ENCODE measurements at places on chromosomes 11 and 22.

DNA sequence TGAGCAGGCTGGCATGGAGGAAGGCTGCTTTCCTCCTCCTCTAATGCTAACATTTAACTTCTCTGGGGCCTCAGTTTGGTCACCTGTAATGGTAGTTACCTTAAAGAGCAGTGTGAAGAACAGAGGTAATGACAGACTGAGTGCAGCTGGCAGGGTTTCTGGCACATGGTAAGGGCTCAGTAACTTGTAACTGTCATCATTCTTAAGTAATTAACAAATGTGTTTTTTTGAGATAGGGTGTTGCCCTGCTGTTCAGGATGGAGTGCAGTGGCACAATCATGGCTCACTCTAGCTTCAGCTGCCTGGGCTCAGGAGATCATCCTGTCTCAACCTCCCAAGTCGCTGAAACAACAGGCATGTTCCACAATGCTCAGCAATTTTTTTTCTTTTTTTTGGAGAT is 242.0 kb upstream of the SYN3 start:
- DNase-seq: no peak

DNA sequence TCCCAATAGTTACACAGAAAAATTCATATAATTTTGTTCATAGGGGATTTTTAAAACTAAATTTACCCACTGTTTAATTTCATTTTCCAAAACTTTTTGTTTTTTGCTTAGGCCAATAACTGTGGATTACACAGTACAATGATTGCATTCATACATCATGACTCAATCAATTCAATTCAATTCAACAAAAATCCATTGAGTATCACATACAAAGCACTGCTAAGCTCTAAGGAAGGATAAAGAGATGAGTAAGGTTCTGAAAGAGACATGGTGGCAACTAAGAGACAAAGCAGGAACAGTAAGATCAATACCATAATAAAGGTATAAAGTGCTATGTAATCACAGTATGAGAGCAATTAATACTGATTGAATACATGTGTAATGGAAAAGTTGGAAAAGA is 9.4 kb upstream of the LAYN start:
- DNase-seq: no peak

DNA sequence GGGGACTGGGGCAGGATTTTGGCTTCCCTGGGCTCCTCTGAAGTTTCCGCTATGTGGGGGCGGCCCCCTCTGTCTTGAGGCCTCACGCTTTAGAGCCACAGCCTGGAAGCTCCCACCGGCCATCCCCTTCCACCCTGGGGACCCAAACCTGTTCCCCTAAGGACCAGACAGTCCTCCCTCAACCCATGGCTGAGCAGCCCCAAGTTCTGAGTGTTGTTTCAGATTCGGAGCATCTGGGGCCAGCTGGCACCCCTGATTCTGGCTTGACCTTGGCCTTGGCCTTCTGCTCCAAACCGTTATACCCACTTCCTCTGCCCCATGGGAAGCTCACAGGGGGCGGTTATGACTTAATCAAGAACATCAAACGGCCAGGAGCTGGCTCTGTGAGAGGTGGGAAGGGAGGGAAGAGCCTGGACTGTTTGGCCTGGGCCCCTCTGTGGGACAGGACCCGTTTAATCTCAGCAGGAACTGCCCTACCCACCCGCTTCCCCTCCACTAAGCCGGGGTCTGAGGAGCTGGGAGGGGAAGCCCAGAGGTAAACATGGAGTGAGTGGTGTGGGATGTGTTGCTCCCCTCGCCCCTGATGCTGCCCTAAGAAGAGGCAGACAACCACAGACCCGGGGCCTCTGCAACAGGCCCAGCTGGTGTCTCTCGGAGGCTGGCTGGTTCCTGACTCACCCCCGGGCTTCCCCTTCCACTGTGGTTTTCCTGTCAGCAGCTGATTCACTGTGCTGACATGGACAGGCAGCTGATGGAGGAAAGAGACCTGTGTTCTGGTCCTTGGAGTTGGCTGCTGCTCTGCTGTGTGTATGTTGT is 3.4 kb downstream of the CD82 start:
- DNase-seq: peak; percentile 87

GRCh38 chr11:17543574-17544180 is 539 bp downstream of the USH1C start:
- DNase-seq: no peak

DNA sequence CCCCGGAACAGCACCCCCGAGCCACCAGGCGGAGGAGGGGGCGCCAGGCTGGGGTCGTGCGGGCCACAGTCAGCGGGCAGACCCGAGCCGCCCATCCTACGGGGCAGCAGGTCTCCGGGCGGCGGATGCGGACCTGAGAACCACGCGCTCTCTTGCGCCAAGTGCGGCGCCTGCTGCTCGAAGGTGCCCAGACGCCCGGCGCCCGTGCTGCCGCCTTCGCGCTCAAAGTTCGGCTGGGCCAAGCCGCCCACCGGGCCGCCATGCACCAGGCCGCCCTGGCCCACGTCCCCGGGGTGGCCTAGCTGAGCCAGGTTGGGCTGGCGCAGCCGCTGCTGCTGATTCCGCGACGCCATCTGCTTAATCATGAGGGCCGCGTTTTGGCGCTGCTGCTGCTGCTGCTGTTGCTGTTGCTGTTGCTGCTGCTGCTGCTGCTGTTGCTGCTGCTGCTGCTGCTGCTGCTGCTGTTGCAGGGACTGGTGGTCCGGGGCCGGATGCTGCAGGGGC is 3.0 kb downstream of the MN1 start:
- no peak for DNase-seq

- no peak for DNase-seq
These were observed 6.4 kb upstream of the SLC17A6 start for GRCh38 chr11:22331771-22332170.

DNA sequence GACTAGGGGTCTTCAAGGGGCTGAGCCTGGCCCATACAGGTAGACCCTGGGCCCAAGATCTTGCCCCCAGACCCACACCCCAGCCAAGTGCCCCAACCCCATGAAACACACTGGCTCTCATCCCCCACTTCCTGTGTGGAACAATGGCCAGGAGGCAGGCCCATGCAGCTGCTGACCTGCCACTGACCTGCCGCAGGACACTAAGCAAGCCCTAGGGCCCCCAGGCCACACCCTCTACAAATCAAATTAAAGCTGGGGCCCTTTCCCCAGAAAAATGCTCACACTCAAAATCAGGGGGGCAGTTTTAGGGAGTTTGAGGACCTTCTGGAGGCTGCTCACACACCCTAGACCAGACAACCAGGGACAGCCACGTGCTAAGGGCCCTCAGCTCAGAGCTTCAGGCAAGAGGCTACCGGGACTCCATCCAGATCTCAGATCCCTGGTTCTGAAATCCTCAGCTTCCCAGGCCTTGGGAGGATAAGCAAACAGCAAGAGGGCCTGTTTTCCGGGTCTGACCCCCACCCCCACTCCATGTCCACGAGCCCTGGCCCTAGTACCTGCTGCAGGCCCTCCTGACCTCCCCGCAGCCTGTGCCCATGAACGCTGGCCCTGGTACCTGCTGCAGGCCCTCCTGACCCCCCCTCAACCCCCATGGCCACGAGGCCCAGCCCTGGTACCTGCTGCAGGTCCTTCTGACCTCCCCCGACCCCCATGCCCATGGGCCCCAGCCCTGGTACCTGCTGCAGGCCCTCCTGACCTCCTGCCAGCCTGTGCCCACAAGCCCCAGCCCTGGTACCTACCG is 10.0 kb downstream of the CARD10 start:
- no peak for DNase-seq

- no peak for DNase-seq
These were observed 23.8 kb downstream of the CAPRIN1 start for GRCh38 chr11:34075178-34075820.

DNA sequence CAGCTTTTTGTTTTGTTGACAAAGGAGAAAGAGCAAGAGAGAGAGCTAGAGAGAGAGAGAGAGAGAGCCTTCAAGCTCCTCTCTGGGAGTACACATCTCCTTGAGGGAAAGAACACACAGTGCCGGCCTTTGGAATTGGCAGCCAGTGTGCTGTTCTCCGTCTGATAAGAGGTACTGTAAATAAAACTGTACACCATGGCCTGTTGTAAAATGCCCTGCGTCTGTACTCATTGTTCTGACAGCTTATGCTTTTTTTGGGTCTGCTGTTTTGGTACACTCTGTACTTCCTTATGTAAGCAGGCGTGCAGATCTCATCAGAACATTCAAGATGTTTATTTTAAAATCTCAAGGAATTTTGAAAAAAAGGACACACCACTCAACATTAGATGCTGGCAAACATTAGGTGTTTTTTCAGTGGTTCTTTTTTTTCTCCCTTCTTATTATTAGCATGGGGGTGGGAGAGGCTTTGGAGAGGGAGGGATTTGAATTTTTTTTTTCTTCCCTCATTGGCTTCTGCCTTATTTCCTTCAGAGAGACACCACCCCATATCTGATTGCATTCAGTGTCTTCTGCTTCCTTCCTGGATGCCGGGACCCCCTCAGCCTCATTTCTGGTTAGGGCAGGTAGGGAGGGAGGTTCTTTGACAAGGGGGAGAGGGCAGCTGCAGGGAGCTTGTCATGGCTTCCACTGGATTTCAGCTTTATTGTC is 116.8 kb upstream of the NNMT start:
- no peak for DNase-seq

DNA sequence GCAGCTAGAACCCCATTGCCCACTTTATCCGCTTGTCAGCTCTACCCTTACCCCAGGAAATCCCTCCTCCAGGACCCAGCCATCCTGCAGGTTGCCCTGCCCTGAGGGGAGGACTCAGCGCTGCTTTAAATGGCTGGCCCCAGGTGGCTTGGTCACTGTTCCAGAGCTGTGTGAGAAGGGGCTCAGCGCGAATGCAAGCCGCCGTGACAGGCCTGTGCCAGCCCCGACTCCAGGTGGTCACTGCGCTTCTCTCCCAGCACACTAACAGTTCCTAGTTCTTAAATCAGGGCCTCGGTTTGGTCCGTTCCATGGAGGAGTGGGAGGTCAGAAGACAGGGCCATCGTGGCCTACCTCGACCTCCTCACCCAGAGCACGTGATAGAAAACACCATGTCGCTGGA is 65.7 kb upstream of the TBCEL start:
- DNase-seq: no peak

DNA sequence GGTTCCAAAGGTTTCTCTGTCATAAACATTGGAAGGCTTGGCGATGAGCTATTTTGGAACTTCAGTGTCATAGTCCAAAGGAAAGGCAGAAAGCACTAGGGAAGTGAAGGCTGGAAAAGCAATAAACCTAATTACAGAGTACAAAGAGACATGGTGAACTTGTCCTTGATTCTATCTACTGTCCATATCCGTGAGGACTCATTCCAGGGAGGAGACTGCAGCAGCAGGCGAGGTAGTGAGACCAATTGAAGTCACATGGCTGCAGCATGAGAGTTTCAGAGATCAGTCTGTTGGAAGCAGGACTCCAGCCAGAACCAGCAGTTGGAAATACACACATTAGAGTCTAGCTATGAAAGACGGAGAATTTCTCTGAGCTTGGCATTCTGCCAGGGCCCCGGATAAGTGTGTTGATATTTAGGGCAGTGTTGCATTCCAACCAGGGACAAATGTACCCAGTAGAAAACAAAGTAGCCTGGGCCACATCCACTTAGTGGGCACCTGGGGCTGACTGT is 54.1 kb upstream of the ARHGAP42 start:
- no peak for DNase-seq

DNA sequence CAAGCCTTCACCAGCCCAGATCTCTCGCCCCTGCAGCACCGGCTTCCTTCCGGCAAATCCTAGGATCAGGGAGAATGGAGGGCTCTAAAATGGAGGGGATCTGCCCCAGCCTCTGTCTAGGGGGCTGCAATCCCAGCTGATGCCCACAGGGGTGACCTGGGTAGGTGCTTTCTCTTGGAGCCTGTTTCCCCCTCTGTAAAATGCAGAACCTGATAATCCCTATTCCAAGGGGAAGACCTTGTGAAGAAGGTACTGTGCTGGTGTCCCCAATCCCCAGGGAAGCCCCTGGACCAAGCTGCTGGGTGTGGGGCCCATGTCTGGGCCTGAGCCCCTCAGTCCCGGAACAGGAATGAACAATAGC is 2.8 kb downstream of the EMID1 start:
- no peak for DNase-seq

- no peak for DNase-seq
These were observed 66.8 kb downstream of the RTL6 start for GRCh38 chr22:44431256-44431655.

GRCh38 chr22:48864748-48865147 is 962.9 kb downstream of the BRD1 start:
- no peak for DNase-seq
